GM12865 (cell line): ENCODE measurements at places on chromosomes 2 and 18.

- no peak for DNase-seq
These were observed 13.2 kb downstream of the SPATS2L start for GRCh38 chr2:200319548-200320337.

GRCh38 chr2:151197184-151198108 is 64.2 kb downstream of the RBM43 start:
- no peak for DNase-seq

- DNase-seq: no peak
These were observed 237.6 kb downstream of the DYSF start for GRCh38 chr2:71690876-71691475.

GRCh38 chr2:37324536-37324785 is 172 bp downstream of the PRKD3 start:
- DNase-seq: peak; percentile 79

DNA sequence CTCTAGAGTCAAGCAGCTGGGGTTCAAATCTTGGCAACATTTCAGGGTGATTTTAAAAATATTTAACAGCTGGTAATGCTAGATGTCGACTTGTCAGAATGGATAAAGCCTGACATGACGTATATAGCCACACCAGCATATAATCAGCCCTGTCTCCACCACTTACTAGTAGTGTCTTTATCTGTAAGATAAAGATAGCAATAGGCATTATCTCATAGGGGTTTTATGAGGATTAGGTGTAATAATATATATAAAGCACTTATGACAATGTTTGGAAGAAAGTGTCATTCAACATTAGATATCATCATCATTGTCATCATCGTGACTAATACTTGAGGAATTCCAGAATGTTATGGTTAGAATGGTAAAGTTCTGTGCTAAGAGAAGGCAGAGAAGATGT is 369.0 kb upstream of the CWC22 start:
- no peak for DNase-seq

GRCh38 chr18:70683263-70683662 is 394.4 kb downstream of the SOCS6 start:
- no peak for DNase-seq

GRCh38 chr2:187689372-187689771 is 135.1 kb upstream of the TFPI start:
- DNase-seq: no peak

DNA sequence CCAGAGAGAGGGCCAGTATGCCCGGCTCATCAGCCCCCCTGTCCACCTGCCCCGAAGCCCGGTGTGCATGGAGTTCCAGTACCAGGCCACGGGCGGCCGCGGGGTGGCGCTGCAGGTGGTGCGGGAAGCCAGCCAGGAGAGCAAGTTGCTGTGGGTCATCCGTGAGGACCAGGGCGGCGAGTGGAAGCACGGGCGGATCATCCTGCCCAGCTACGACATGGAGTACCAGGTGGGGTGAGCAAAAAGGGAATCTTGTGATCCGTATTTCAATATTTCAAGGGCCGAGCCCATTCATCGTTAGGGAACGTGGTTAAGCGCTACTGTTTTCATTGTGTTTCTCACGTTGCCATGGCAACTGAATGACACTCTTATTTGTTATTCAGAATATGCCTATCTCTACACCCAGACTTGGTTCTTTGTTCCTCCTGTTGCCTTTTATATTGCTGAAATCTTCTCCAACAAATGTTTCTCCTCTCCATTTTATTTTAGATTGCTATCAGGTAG is 81.5 kb downstream of the NRP2 start:
- DNase-seq: no peak

DNA sequence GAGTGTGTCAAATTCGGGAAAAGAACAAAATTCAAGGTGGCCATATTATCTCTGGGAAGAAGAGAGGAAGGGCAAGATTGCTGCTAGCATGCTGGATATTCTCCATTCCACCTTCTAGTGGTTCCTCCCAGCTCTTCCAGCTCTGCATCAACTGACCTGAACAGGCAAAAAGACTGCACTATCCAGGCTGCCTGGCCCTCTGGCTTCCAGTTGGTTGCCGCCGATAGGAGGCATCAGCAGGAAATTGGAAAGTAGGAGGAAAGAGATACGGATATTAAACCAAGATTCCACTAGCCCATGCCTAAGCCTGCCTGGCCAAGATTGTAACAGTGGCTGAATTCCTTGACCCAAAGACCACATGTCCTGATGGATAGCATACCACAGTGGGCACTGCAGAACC is 1.7 kb upstream of the RTTN start:
- DNase-seq: no peak
